GM19239 (cell line): ENCODE measurements at places on chromosomes 3 and 15.

GRCh38 chr3:129014793-129015345, 13.8 kb downstream of the EFCC1 start:
- DNase-seq, result no peak

- no peak for DNase-seq
Measured at GRCh38 chr15:77838061-77838460, 205.3 kb upstream of the LINGO1 start.

DNA sequence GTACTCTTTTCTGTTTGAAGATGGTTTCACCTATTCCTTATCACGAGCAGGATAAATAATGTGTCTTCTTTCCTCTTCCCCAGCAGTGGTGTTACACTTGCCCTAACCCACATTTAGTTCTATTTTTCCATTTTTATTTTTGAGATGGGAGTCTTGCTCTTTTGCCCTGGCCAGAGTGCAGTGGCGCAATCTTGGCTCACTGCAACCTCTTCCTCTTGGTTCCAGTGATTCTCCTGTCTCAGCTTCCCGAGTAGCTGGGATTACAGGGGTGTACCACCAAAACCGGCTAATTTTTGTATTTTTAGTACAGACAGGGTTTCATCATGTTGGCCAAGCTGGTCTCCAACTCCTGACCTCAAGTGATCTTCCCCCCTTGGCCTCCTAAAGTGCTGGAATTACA, 372.4 kb downstream of the FOXP1 start:
- no peak for DNase-seq

- DNase-seq, result no peak
Measured at GRCh38 chr3:21377071-21377769, 373.8 kb downstream of the ZNF385D start.

DNA sequence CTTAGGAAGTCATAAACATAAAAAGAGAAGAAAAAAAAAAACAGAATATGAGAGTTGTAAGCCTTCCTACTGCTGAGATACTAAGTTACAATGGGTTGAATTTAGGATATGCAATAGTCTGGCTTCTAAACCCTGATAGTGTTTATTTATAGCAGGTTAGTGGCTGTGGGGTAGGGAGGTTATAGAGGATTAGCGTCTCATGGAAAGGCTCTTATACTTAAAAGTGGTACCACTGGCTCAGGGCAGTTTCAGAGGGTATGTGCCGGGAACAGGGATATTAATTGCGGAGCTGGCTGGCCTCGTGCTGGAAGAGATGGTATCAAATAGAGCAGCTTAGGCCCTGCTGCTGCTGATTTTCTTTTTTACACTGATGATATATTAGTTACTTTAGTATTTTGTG, 60.8 kb downstream of the PFN2 start:
- DNase-seq, result no peak

DNA sequence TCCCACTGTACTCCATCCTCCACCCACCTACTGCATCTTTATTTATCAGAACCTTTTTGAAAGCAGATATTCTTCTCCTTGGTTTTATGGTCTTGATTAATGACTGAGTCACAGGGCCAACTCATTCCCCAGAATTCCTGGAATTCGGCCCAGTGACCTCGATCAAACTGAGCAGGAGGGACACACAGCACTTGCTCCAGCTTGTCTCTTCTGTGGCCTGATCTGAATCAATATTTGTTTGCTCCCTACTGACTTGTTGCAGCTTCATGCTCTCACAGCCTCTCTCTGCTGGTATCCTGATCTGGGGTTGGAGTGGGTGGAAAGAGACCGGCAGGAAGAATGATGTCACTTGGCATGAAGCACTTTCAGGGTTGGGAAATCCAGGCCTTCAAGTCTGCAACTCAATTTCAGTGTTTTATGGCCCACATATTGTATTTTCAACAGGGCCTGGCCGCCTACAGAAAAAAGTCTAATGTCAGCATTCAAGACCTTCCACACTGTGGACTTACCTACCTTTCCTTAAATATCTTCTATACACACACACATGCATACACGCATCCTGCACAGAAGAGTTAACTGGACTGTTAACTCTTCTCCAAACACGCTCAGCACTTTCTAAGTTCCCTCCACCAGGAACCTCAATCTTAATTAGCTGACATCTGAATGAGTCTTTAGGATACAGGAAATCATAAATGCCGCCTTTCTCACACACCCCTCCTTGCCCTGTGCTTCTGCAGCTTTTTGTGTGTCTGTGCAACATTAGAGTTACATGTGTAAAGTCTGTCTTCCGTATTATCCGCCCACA, 4.6 kb downstream of the ANXA2 start:
- no peak for DNase-seq

DNA sequence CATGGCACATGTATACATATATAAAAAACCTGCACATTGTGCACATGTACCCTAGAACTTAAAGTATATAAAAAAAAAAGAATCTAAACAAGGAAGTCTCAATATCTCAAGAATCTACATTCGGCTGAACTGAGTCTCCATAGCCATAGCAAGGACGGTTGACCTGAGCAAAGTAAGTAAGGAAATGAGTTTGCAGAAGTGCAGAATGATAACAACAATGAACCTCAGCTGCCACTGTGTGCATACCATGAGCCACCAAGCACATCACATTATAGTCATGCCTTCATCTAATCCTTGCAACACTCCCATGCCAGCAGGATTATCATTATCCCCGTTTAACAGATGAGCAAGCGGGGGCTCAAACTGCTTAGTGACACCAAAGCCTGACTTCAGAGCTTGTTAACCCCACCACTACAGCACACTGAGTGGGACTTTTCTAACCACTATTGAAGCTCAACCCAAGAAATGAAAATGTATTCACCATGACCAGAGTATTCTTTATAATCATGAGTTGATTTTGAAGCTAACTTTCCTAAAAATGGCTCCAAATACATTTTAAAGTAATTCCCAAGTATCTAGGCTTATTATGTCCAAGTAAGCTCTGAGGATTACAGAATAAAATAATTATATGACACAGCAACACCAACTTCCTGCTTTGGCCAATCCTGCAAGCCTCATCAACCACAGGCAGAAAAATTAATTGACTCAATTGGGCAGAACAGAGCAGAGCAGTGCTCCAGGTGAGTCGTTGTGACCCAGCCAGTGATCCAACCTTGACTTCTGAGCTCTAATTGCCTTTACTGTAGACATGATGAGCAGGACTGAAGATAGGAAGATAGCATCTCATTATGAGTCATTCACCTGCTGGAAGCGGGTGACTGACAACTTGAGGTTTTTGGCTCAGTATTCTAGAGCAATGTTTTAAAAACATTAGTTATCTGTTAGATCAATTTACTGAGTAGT, 47.3 kb upstream of the IL12A start:
- no peak for DNase-seq

DNA sequence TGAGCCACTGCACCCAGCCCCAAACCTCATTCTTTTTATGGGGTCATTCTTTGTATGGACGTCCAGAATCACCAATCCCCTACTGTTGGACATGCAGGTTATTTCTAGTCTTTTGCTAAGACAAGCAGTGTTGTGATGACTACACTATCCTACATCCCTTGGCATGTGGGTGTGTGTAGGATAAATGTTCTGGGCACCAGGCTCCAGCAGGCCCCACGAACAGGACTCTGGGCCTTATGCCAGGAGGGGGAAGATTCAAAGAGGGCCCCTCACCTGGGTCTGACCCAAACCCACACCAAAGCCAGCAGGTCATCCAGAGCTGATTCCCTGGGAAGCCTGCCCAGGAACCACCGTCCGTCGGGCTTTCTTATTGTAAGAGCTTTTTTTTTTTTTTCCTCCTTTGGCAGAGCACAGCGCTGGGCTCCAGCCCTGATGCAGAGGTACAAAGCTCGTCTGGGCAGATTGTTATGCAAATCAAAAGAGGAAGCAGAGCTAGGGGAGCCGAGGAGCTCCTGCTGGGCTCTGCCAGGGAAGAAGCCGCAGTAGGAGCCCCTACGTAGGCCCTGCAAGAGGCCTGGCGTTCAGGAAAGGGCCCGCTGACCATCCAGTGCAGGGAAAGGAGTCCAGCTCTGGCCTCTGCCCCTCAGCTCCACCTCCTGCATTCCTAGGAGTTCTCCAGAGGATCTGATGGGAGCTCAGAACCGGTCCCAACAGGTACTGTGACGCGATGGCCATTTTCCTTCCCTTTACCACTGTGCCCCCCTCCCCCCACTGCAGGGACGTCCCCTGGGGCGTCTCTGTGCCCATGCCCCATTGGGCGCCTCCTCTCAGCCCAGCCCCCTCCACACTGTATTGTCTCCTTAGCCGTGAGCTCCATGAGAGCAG, 29.0 kb upstream of the FURIN start:
- peak; percentile 75 for DNase-seq

GRCh38 chr3:147246906-147247305, 159.4 kb downstream of the ZIC4 start:
- no peak for DNase-seq

DNA sequence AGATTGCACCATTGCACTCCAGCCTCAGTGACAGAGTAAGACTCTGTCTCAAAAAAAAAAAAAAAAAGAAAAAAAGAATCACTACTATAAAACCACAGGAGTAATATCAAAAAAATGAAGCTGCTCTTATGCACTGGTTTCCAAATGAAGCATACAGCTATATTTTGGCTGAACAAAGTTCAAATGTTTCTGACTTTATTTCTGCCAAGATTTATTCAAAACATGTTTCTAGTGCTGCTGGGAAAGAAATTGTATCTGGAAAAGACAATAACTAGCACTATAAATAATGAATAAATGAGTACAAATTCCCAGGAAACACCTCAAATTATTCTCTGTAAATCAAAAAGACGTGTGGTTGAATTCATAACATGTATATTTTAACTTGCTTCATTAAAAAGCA, 102.5 kb upstream of the MME start:
- DNase-seq, result no peak

DNA sequence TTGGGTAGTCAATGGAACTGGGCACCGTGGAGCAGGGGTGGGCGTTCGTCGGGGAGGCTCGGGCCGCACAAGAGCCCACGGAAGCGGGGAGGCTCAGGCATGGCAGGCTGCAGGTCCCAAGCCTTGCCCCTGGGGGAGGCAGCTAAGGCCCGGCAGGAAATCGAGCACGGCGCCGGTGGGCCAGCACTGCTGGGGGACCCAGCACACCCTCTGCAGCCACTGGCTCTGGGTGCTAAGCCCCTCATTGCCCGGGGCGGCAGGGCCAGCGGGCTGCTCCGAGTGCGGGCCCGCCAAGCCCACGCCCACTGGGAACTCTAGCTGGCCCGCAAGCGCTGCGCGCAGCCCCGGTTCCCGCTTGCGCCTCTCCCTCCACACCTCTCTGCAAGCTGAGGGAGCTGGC, 21.5 kb upstream of the C2CD4B start:
- no peak for DNase-seq

DNA sequence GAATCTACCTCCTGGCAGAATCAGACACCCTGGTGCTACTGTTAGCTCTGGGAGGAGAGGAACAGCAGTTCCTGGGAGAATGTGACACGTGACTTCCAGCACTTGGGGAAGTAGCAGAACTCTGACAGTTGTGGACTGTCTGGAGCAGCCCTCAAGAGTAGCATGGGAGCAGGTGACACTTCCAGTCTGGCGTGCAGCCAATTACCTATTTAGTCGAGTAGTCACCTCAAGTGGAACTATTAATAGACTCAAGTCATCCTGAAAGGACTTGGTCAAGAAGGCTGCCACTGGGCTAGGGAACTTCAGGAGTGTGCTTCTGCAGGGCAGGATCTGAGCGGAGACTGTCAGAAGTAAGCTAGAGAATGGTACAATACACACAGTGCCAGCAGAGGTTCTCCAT, 62.3 kb downstream of the MTHFS start:
- DNase-seq, result no peak

DNA sequence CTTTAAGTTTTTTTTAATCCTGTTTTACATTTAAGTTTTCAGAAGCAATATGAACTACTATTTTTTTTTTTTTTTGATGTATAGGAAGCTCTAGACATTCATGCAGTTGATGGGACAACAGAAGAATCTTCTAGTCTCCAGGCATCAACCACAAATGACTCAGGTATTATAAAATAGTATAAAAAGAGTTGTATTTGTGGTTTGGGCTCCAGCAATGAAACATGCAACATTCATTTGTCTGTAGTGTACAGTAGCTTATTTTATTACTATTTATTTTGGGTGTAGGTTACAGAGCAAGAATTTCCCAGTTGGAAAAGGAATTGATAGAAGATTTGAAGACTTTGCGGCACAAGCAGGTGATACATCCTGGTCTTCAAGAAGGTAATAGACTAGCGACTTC, 38.6 kb downstream of the MGA start:
- DNase-seq, result no peak

GRCh38 chr15:98452238-98452637, 196.1 kb upstream of the IGF1R start:
- DNase-seq, result no peak

- DNase-seq, result no peak
Measured at GRCh38 chr3:172071780-172072330, 32.5 kb downstream of the FNDC3B start.

DNA sequence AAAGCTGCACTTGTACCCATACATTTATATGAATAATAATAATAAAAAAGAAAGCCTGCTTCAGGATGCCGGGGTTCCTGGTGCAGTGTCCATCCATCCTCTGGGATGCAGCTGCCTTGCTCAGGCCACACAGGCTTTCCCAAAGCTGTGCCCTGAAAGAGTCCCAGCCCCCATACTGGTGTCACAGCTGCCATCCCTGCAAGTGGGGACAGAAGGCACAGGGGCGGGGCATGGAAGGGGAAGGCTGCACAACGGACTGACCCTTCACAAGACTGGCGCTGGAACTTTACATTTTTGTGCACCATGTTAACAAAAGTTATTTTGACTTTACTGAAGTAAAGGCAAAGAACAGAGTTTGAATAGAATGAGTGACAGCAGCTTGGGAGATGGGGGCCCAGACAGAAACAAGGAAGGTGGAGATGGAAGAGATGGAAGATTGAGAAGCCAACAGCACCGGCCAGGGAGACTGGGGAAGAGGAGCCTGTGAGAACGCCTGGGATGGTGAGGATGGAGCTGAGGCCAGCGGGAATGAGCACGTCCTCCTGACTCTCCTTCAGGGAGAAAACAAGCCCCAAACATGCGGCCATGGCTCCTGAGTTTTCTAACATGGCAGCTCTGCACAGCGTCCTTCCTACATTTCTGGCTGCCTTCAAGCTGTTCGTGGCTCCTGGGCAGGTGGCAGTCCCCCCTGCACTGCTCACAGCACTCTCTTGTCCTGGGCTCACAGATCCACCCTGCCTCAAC, 73.1 kb downstream of the ABTB1 start:
- no peak for DNase-seq

- no peak for DNase-seq
Measured at GRCh38 chr3:24316887-24317383, 177.7 kb downstream of the THRB start.

GRCh38 chr15:41862515-41863116, 24.0 kb downstream of the PLA2G4B start:
- DNase-seq, result no peak

DNA sequence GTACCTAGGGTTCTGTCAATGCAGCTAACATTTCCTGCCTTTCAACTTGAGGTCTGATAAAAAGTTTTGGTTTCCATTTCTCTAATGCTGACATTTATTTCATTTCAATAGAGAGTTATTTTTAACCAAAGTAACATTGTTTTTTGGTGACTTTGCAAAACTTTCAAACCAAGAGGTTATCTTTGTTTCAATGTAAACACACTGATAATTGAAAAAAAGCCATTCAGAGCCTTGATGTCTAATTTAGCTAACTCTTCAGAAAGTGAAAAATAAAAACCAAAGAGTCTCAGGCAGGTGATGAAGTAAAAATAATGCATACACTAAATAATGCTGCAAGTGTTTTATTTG, 9.6 kb upstream of the TIPARP start:
- DNase-seq, result no peak
